Occipital lobe (tissue), 3 donors: ENCODE measurements at places on chromosomes 2 and 18.

DNA sequence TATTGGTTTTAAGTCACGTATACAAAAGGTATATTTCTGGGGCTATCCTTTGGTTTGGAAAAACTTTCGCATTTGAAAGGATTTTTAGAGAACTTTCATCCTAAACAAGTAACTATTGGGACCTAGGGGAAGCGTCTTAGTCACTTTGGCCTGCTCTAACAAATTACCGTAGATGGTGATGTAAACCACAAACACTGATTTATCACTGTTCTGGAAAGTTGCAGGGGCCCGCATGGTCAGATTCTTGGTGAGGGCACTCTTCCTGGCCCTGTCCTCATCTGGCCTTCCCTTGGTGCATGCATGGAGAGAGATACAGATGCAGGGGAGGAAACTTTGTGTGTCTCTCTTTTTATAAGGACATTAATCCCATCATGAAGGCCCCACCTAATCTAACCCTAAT lies 49.1 kb upstream of the ANKRD62 start:
- no peak for DNase-seq

GRCh38 chr2:198214114-198214596 lies 409.8 kb downstream of the PLCL1 start:
- DNase-seq: no peak

- no peak for DNase-seq
Observed at GRCh38 chr2:217964275-217965161, 38.3 kb downstream of the TNS1 start.

DNA sequence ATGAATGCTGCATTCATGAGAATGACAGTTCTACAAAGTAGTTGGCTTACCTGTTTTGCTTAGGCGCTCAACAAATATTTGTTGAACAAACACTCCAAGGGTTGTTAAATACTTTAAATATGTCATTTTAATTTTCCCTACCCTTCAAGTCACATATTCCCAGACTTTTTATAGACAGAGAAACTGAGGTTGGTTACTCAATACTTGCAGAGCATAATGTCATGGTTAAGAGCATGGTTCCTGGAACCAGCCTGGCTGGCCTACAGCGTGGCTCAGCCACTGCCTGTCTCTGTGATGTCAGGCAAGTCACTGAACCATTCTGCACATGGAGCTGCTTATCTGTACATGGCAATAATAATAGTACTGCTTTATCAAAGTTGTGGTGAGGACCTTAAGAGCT lies 120.0 kb upstream of the STK17B start:
- DNase-seq: no peak

DNA sequence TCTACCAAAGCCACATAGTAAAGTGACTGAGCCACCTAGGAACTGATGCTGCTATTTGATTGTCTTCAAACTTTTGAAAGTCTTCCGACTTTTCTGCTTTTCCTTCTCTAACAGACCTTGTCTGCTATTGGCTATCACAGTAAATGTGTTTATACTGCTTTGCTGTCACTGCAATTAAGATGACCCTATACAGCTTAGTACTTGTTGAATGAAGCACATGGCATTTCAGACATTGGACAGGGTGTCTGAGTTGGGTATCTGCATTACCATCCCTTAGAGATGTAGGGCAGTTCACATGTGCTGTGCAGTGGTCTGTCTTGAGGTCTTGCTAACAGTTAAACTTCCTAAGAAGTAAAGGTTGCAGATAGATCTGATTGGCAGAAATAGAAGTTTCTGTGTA lies 3.6 kb downstream of the WDR43 start:
- no peak for DNase-seq

DNA sequence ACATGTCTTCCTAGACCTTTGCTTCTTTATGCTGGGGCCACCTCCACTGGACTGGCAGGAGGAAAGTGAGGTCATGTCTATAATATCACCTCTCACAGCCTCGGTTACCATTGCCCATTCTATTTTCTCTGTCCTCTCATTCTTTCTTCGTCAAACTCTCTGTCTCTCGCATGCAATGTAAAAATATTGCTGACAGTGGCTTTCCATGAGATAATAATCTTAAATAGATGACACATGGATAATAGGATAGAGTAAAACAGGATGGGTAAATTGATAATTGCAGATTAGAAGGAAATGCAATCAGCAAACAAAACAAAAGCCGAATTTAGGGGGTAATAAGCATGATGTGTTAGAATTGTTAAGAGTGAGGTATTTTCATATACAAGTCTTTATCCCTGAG lies 215.7 kb upstream of the PARD3B start:
- DNase-seq: no peak

DNA sequence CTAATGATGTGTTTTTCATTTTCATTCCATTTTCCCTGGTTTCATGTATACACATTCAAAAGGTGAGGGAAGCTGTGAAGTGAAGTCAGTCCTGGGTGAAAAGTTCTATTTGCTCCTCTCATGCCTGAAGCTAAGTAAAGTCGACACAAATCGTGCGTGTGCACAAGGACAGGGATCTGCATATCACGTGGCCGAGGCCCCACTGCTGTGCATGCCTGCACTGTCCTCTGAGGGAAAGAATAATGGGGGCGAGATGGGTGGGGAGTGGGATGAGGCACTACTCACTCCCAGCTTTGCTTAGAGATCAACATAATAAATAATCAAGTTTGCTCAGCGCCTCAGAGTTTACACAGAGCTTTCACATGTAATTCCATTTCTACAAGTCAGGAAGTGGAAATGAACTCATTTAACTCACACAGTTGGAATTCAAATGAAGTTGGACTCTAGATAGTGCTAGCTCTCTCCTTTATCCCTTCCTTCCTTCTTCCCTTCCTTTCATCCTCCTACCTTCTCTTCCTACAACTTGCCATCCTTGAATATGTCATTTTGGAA lies 5.1 kb upstream of the PTPRM start:
- no peak for DNase-seq

DNA sequence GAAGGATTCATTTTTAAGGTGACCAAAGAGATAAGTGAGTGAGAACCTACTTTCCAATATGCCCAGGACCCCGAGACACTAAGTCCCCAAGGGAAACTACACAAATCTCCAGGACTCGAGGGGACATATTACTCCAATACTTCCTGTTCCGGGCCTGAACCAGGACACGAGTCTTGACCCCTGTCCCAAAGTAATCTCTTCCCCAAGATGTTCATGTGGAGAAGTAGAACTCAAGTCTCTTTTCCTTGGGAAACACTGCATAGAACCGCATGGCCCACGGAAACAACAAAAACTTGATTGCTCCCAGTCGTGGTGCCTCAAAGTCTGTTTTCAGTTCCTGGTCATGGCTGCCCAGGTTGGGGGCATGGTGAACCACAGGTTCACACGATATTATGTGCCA lies 87.2 kb upstream of the ZEB2 start:
- DNase-seq: no peak

- DNase-seq: no peak
Observed at GRCh38 chr2:157722580-157723234, 94.0 kb upstream of the ACVR1C start.
